ENCODE measurements at places on chromosomes 13 and 19.

DNA sequence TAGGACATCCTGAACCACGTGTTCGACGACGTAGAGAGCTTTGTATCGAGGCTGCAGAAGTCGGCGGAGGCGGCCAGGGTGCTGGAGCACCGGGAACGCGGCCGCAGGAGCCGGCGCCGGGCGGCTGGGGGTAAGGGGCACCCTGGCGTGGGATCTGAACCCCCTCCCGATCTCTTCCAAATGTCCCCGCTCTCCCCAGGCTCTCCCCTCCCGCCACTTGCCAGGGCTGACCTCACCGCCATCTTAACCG is 6.0 kb downstream of the EPS8L1 start:
- DNase-seq, result no peak

DNA sequence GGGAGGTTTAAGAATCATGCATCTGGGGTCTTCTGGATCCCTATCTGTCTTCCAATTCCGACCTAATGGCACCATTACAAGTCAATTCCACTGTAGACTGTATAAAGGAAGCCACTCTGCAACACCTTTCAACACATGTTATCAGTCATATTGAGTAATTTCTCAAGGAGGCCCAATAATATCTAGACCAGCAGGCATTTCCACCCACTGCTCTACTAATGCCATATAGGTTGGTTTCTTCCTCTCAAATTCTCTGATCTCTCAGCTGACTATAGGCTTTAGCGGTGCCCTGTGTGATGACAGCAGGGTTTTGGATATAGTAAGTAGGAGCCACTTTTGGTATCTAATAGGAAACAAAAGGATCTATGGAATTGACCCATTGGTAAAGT is 12.4 kb upstream of the ITM2B start:
- DNase-seq, result no peak

DNA sequence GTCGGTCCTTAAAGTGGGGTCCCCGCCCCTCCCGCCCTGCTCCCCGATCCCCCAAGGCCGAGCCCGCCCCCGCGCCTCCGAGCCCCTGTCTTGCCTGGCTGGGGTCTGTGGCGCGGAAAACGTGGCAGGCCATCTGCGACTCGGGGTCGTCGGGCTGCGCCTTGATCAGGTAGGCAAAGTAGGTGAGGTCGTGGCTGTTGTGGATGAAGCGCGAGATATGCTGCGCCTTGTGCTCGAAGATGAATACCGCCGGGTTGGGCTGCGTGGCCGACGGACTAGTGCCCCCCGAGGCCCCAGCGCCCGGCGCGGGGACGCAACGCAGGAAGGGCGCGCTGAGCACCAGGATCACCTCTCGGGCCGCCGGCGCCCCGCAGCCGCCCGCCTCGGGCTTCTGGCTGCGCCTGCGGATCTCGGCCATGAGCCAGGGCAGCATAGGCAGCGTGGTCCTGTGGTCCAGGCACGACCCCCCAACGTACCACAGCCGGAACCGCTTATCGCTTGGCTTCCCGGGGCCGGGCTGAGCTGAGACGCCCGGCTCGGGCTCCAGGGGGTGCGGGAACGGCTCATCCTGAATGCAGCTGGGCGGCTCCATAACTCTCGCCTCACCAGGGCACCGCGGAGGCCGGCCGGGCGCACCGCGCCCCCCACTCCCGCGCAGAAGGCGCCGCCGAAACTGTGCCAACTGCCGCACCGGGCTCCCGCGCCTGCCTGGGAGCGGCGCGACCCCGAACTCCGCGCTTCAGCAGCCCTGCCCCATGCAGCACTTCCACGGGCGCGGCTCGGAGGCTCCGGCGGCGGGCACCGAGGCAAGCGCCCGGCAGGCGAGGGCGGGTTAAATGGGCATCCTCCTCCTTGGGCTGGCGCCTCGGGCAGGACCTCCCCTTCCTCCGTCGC is 546 bp downstream of the TBC1D4 start:
- no peak for DNase-seq

- no peak for DNase-seq
Observed at GRCh38 chr13:20426766-20427448, 98.8 kb downstream of the CRYL1 start.

DNA sequence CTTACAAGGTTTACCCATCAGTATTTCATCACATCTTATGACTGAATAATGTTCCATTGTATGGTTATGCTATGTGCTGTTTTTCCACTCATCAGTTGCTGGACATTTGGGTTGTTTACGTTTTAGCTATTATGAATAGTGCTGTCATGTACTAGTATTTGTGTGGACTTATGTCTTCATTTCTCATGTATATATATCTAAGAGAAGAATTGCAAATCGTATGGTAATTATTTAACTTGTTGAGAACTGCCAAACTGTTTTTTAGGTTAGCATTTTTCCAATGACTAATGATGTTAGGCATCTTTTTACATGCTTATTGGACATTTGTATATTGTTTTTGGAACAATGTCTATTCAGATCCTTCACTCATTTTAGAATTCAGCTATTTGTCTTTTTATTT is 368.3 kb downstream of the LMO7 start:
- DNase-seq, result no peak

GRCh38 chr13:80871481-80871880 is 530.6 kb upstream of the SPRY2 start:
- DNase-seq, result no peak

- no peak for DNase-seq
Observed at GRCh38 chr13:58495668-58496067, 864.1 kb downstream of the PCDH17 start.

DNA sequence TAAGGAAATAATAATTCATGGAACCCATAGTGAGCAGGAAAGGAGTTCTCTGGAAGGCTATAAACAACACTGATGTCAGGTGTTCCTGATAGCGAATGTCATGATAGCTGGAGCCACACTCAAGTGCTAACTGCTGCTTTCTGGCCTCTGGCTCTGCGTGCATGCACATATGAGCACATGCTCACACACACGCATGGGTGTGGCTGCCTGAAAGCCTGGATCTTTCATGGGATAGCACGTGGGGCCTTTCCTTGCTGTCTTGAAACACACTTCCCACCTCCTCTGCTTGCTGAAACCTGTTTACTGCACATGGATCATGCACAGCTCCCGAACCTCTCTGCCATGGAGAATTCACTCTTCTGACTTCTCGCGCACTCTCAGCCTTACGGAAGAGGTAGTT is 207.4 kb downstream of the ATP8A2 start:
- DNase-seq, result no peak

DNA sequence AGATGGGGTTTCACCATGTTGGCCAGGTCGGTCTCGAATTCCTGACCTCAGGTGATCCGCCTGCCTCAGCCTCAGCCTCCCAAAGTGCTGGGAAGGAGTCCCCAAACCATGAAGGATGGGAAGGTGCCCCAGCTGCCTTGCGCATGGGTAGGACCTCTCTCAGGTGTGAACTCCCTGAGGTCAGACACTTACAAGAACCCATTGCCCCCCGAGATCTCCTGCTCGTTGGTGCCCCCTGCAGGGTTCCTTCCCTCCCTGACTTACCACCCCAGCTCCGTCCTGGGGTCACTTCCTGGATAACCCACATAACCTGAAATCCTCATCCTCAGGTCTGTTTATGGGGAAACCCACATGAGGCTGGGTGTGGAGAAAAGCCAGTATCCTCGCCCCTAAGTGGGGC is 41.7 kb downstream of the UNC13A start:
- DNase-seq, result no peak

- no peak for DNase-seq
Observed at GRCh38 chr13:43881580-43881979, 1.9 kb downstream of the LACC1 start.

- DNase-seq, result no peak
Observed at GRCh38 chr19:47613165-47614020, 4.5 kb downstream of the BICRA start.

GRCh38 chr19:32038021-32038920 is 307.1 kb upstream of the ZNF507 start:
- DNase-seq, result no peak

DNA sequence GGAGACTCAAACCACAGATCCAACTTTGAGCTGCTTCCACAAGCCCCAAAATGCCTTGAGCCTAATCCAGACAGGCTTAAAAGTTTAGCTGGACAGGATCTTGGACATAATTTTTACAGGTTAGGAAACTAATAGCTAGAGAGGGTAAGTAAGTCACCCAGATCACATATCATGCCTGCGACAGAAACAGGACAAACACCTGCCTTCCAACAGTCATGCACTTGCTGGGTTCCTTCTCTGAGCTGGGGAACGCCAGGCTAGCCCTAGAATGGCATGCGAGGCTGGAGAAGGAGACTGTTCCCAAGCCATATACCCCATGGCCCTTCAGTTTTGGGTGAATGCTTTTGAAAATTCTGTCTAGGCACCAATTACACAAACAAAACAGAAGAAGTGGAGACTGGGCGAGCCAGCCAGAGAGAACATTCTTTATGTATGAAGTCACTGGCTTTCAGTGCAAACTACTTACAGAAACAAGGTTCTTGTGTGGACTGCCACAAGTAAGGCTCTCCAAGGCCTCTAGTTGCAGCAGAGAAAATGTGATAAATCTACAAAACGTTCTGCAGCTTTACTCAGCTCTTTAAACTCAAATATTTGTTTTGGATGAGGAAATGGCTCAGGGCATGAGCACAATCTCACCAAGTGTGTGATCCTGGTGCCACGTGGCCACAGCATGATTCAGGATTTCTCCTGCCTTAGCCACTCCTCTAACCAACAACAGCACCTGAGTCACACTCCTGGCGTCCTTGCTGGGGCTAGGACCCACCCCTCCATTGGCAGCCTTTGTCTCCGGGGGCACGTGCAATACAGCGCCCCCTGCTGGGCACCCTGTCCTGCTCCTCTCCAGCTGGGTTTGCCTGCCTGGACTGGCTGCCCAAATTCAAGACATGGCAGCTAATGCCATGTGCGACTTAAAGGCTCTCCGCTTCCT is 73.4 kb upstream of the UBL3 start:
- peak; percentile 76 for DNase-seq

DNA sequence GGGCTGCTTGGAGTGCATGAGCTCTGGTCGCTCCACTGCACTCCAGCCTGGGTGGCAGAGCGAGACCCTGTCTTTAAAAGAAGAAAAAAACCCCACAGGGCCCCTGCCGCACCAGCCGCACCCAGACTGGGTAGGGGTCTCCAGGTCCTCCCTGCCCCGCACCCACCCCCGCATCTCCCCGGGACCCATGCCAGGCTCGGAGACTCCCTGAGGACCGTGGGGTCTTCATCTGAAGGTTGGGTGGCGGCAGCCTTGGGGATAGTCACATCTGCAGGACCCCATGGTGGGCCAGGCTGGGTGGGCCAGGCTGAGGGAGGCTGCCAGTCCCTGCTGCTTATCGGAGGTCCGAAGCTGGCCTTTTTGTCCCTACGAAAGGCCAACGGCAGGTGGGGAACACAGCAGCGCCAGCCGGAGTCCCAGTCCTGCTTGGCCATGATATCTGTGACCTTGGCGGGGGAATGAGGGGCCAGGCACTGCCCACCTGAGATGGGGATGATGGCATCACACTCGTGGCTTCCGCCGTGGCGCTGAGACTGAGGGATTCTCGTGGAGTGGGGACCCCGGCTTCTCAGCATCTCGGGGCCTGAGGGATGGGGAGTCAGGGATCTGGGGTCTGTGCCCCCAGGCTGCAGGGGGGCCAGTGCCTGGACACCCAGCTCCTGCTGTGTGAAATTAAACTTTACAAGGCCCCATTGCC is 11.1 kb downstream of the EFNA2 start:
- no peak for DNase-seq

GRCh38 chr13:31223215-31223614 is 23.4 kb downstream of the B3GLCT start:
- DNase-seq, result no peak

- peak; percentile 42 for DNase-seq
Observed at GRCh38 chr19:55080121-55080967, 4.7 kb downstream of the EPS8L1 start.

DNA sequence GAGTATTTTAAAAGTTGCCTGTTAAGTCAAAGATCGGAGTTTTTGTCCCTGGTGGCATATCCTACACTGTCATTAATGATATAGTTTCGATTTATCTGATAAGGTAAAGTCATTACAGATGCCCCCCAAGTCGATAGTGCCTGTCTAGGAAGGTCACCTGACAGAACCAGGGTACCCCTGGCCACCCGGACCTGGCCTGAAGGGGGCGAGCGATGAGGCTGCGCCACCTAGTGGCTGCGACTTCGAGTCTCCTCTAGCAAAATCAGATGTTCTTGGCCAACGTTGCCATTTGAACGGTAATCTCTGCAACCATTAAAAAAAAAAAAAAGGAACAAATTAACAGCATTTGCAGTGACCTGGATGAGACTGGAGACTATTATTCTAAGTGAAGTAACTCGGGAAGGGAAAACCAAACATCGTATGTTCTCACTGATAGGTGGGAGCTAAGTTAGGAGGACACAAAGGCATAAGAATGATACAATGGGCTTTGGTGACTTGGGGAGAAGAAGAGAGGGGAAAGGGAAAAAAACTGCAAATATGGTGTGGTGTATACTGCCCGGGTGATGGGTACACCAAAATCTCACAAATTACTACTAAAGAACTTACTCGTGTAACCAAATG is 565.1 kb downstream of the LIG4 start:
- no peak for DNase-seq

GRCh38 chr13:91400063-91400399 is 1.6 kb downstream of the GPC5 start:
- no peak for DNase-seq

DNA sequence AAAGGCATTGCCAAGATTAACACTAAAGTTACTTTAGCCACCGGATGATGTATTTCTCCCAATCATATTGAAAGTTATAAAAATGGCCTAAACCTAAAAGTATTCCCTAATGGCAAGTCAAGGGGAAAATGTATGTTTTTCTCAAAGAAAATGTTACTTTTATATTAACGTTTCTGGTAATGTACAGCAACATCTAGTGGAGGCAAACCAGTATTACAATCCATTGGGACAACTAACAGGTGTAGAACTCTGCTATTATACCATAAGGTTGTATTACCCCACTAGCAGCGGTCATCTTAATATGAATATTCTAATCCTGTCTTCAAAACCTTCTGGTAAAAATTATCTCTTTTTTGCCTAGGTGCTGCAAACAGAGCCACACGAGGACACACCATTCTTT is 69.2 kb downstream of the ZNF100 start:
- DNase-seq, result peak; percentile 44

GRCh38 chr13:30496147-30496546 is 30.4 kb upstream of the HMGB1 start:
- DNase-seq, result no peak

GRCh38 chr13:66139701-66140100 is 1090.4 kb downstream of the PCDH9 start:
- no peak for DNase-seq

DNA sequence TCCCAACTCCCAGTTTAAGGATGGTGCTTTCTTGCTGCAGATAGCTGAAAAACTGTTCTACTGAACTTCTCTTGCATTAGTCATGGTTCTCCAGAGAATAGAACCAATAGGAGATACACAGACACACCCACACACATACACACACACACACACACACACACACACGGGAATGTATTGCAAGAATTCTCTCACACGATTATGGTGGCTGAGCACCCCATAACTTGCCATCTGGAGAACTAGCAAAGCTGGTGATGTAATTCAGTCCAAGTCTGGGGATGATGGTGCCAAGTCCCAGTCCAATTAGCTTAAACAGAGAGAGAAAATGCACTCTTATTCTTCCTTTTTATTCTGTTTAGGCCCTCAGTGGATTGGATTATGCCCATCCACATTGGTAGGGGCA is 643.9 kb downstream of the DIAPH3 start:
- no peak for DNase-seq

- DNase-seq, result no peak
Observed at GRCh38 chr13:78045916-78046315, 127.3 kb upstream of the EDNRB start.

Measured in CD4-positive, alpha-beta T cell treated with Interleukin-4 for 4 hours (primary cell).